ENCODE measurements at places on chromosomes 2 and 18. TPM values are rescaled to one million over a fixed set of nuclear protein-coding genes. Genes with fewer than 3 reads are reported as not detected.

CXCR4 gene
- 106 TPM for total RNA-seq

GAREM1 gene
- not detected for total RNA-seq

SPC25 gene
- 27.7 TPM for total RNA-seq

IL36B gene
- not detected for total RNA-seq

GRCh38 chr2:45771261-45771660, 119.8 kb downstream of the PRKCE start:
- no peaks in the 10 kb centered on the region for H3K27me3 ChIP-seq
- no peak for DNase-seq
- no peaks in the 10 kb centered on the region for H3K36me3 ChIP-seq
- H3K4me3 ChIP-seq: no peak overlapping the region
- no peak overlapping the region for H3K27ac ChIP-seq

GRCh38 chr2:108908713-108909070, 80.3 kb downstream of the EDAR start:
- no peaks in the 10 kb centered on the region for H3K36me3 ChIP-seq
- no peaks in the 10 kb centered on the region for H3K27me3 ChIP-seq
- H3K27ac ChIP-seq: no peak overlapping the region
- no peak overlapping the region for H3K4me3 ChIP-seq
- H3K4me1 ChIP-seq: no peaks in the 10 kb centered on the region

GRCh38 chr2:128444816-128445522, 126.3 kb upstream of the HS6ST1 start:
- DNase-seq: no peak
- no peaks in the 10 kb centered on the region for H3K36me3 ChIP-seq
- no peak overlapping the region for H3K27ac ChIP-seq

- no peaks in the 10 kb centered on the region for H3K4me1 ChIP-seq
- H3K36me3 ChIP-seq: no peaks in the 10 kb centered on the region
- no peak overlapping the region for H3K27ac ChIP-seq
- no peaks in the 10 kb centered on the region for H3K27me3 ChIP-seq
These were observed 60.3 kb downstream of the STEAP3 start for GRCh38 chr2:119283873-119284331.

GRCh38 chr18:24417480-24417879, 9.0 kb upstream of the IMPACT start:
- H3K4me1 ChIP-seq: no peaks in the 10 kb centered on the region
- no peaks in the 10 kb centered on the region for H3K27me3 ChIP-seq
- H3K27ac ChIP-seq: no peak overlapping the region
- no peak for DNase-seq
- H3K4me3 ChIP-seq: no peak overlapping the region
- H3K36me3 ChIP-seq: no peaks in the 10 kb centered on the region

DNA sequence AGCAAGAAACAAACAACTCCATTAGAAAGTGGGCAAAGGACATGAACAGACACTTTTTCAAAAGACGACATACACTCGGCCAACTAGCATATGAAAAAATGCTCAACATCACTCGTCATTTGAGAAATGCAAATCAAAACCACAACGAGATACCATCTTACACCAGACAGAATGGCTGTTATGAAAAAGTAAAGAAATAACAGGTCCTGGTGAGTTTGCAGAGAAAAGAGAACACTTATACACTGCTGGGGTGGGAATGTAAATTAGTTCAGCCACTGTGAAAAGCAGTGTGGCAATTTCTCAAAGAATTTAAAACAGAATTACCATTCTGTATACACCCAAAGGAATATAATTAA, 130.5 kb downstream of the PLCL1 start:
- no peak overlapping the region for H3K27ac ChIP-seq
- H3K27me3 ChIP-seq: no peaks in the 10 kb centered on the region
- peaks cover 16% of the 10 kb centered on the region for H3K4me1 ChIP-seq
- no peak overlapping the region for H3K4me3 ChIP-seq
- DNase-seq: peak; percentile 1
- H3K36me3 ChIP-seq: no peaks in the 10 kb centered on the region

CHRNA1 gene
- total RNA-seq: not detected

GKN2 gene
- not detected for total RNA-seq

GRCh38 chr2:113275556-113276215, 3.0 kb downstream of the PAX8 start:
- no peak overlapping the region for H3K4me3 ChIP-seq
- H3K27ac ChIP-seq: no peak overlapping the region
- no peaks in the 10 kb centered on the region for H3K36me3 ChIP-seq
- peaks cover 49% of the 10 kb centered on the region for H3K27me3 ChIP-seq
- DNase-seq: no peak

GRCh38 chr2:164868563-164869419, 27.2 kb upstream of the COBLL1 start:
- H3K4me1 ChIP-seq: no peaks in the 10 kb centered on the region
- no peak overlapping the region for H3K27ac ChIP-seq
- H3K27me3 ChIP-seq: no peaks in the 10 kb centered on the region
- H3K36me3 ChIP-seq: no peaks in the 10 kb centered on the region
- no peak overlapping the region for H3K4me3 ChIP-seq

Data from CD8-positive, alpha-beta memory T cell (primary cell).